ENCODE measurements at places on chromosomes 5 and 9.
A peak's percentile ranks its signal among the peaks of the same experiment; 100 is the strongest.

DNA sequence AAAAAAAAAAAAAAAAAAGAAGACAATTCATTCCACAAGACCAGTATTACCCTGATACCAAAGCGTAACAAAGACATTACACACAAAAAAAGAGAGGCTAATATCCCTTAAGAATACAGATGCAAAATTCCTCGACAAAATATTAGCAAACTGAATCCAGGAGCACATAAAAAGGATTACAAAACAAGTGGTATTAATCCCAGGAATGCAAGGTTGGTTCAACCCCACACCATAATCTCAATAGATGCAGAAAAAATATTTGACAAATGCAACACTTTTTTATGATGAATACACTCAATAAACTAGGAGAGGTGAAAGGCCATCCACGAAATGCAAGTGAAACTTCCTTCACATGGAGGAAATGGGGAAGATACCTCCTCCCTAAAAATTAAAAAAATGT, 80.1 kb upstream of the TLR4 start:
- no peak for DNase-seq

DNA sequence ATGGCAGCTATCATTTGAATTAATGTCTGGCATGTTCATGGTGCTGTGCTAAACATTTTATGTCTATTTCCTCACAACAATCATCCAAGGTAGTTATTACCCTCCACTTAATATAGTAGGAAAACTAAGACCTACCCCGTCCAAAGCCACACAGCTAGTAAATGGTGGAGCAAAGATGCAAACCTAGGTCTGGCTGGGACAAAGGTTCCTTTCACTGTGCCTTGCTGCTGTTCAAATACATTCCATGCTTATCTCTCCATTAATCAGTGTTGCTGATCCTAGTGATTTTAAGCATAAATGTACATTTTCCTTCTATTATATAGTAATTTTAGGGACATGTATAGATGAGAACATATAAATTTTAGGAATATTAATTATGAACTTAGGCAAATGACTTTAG, 38.7 kb downstream of the CCDC125 start:
- no peak for DNase-seq

DNA sequence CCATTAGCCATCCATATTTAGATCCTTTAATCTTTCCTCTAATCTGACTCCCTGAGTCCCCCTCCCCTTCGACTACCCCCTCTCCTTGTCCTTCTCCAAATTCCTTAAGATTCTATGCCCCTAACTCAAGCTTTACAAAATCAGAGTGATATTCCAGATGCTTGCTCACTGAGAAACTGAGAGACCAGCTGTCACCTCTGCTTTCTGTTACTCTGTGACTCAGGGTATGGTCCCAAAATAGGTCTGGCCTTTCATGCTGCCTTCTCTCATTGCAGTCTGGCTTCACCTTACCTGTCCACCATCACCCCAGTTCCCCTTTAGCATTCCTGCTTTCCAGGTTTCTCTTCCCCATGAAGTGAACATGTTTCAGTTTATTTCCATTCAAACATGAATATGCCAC, 383.3 kb upstream of the SLC30A5 start:
- DNase-seq: no peak

GRCh38 chr9:133864011-133864410, 125.9 kb upstream of the SARDH start:
- no peak for DNase-seq

GRCh38 chr9:133117271-133118178, 3.5 kb downstream of the RALGDS start:
- DNase-seq: no peak

DNA sequence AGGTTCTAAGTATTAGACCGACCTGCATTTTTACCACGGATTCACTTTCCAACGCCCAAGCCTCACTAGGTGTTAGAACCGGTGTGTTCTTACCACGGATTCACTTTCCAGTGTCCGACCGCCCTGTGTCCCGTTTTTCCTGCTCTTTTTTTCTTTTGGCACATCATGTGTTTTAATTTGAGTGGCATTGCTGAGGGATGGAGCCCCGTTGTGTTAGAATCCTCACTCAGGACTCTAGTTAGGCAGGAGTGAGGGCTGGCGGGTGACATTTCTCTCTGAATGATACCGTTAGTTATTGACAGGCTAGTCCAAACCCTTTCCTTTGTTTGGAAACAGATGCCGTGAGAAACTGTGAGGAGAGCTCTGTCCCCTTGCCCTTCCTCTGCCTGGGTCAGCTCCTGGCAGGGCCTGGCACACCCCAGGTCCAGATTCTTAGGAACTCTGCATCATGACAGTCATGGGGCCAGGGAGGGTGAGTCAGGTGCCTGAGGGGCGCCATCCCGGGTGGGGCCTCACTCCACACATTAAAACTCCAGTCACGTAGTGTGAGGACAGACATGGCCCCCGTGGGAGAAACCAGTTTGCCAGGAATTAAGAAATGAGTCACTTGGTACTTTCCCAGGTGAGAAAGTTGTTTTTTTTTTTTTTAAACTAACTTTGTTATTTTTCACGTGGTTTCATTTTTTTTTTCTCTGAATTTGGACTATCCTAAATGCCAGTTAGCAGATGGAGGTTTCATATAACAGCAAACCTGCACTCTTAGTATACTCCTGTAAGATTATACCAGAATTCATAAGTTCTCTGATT, 15.8 kb downstream of the EXOC3 start:
- DNase-seq: no peak

DNA sequence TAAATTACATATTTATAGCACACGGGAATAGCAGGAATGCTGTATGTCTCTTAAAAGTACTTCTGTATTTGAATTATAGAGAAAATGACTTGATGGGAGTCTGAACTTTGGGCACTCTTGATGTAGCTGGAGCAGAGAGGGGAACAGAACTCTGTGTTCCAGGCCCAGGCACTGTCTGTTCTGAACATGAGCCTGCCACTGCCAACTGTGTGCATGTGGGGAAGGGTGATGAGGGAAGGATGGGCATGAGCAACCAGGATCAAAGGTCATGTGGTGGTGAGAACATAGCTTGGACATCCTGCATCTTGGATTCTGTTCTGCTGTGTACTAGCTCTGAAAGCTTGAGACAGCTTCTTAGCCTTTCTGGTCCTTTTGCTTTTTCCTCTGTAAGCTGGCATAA, 16.4 kb upstream of the ZBED3 start:
- DNase-seq: no peak

GRCh38 chr9:120820095-120820494, 22.6 kb downstream of the PSMD5 start:
- no peak for DNase-seq

DNA sequence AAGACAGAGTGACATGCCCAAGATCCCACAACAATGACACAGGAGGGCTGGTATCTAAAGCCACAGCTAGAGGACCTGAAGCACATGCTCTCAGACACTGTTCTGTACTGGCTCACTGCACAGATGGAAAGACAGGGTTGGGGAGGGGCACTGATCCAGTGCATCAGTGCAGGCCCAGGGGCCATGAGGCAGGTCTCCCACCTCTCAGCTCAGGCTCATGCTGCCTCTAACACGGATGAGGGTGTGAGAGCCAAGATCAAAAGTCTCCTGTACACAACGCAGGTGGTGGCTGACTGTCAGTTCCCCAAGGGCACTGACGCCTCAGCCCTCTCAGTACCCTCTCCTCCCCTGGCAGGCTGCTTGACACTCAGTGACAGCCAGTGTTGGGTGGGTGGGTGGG, 10.9 kb downstream of the RAPGEF1 start:
- DNase-seq: no peak

- DNase-seq: no peak
Observed at GRCh38 chr5:153985498-153985897, 53.2 kb downstream of the FAM114A2 start.

- DNase-seq: no peak
Observed at GRCh38 chr9:133023117-133023890, 7.5 kb upstream of the GTF3C5 start.

DNA sequence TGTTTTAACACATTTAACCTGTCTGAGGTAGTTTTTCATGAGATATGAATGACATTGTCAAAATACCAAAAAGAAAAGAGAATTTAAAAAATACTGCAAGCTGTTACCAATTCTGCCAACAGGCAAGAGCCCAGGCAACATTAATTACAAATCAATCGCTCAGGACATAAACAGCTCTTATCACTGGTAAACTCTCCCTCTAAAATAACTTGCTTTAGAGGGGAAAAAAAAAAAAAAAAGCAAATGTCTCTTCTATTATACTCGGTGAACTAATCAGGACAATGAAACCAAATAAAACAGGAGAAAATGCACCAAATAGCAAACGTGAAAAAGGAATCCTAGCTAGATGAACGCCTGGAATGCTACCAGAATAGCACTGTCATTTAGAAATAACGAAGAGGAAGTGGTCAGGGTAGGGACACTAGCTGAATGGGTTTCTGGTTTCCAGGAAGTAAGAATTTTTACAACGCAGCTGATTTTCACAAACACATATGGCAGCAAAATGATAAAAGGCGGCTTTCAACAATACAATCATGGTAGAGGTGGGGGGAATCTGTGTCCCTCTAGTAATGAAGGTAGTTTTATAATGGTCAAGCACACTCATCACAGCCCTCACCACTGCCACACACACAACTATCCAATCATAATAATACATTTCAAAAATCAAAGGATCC, 94.9 kb downstream of the DENND1A start:
- peak; percentile 7 for DNase-seq

DNA sequence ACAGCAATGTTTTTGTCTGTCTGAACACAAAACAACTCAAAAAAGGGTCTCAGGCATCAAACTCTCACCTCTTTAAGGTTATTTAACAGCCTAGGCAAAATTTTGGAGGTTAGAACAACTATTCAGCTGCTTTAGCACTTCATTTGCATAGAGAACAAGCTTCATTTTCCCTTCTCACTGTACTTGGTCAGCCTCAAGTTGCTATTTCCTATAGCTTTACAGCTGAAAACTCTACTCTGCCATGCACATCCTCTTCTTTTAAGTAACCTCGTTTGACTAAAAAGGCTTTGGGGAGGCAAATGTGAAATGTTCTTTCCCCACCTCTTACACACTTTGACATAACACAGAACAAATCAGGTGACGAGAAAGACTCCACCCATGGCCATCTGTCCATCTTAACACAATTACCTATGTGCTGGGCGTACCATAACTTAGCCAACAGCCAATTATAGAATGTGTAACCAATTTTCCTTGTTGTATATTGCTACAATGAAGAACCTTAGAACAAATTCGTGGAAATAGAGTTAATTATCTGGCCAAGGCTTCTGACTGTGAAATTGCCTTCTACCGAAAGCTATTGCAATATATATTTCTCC, 195.7 kb downstream of the DCP2 start:
- no peak for DNase-seq

DNA sequence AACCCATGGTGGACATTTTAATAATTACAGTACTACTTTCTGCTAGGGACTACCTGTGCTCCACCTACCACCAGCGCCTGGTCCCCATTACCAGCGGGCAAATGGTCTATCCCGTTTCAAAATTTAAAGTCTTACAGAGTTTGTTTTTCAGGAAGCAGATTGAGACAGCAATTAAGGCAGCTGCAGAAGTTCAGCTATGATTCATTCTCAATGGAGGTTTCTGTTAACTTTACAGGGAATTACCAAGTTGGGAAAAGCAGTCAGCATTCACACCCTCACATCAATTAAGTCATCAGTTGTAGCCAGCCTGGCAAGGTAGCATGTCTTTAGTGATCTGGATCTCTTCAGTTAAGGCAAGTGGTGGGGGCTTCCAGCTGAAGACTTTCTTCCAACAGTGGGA, 410.6 kb upstream of the DAB2 start:
- no peak for DNase-seq

GRCh38 chr9:100515578-100516494, 42.9 kb downstream of the TMEFF1 start:
- DNase-seq: no peak

GRCh38 chr5:135156715-135157404, 122.8 kb upstream of the PITX1 start:
- no peak for DNase-seq

GRCh38 chr9:34984049-34984448, 5.5 kb upstream of the DNAJB5 start:
- no peak for DNase-seq

DNA sequence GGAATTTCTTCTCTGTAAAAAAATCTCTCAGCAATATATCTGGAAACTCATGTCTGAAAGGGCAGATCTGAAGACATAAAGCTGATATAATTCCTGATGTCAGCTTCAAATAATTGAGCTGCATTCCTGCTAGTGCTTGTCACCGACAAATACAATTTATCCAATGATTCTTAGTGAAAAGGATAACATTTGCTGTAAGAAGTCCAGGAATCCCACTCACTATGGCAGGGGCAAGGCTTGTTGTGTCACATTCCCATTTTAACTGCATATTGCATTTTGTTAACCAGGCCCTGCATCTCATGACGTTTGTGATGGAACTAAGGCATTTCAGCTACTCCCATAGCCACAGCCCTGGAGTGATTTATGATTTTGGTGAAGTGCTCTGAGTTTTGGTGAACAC, 160.1 kb upstream of the DAB2 start:
- peak; percentile 49 for DNase-seq

- DNase-seq: no peak
Observed at GRCh38 chr9:124834591-124834990, 18.7 kb upstream of the WDR38 start.

DNA sequence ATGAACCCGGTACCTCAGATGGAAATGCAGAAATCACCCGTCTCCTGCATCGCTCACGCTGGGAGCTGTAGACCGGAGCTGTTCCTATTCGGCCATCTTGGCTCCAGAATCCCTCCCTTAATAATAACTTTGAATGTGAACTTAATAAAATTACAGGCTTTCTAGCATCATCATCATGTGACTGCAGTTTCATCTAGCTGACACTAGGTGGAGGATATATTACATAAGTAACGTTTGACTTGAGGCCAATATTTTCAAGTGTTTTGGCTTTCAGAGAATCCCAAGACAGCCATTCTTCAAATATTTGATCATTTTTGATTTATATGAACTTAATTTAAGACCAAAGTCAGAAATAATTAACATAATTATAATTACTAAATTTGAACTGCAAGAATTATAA, 474.9 kb upstream of the CDH10 start:
- DNase-seq: no peak

DNA sequence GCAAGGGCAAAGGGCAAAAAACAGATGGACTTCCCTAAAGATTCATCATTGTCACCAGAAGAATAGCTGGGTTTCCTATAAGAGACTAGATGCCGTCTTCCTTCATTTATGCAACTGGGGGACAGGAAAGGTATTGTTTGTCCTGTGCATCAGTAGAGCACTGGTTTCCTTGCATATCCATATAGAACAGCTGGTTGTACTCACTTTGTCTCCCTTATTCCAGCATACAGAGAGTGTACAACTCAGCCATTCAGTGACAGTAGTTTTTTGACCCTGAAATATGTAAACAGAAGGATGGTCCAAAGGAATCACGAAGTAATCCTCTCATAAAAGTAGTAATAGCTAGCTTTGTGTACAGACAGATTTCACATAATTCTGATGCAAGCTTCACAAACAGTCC, 22.5 kb upstream of the MAST4 start:
- DNase-seq: no peak

GRCh38 chr9:16352251-16352650, 518.2 kb downstream of the BNC2 start:
- DNase-seq: no peak

- DNase-seq: peak; percentile 32
Observed at GRCh38 chr5:96997265-96997859, 61.5 kb downstream of the LNPEP start.

Measured in brain microvascular endothelial cell (primary cell).